Adrenal gland (tissue), 19 donors: ENCODE measurements at places on chromosomes 12 and 14. TPM values are rescaled to one million over a fixed set of nuclear protein-coding genes. Genes with fewer than 3 reads are reported as not detected.

DNA sequence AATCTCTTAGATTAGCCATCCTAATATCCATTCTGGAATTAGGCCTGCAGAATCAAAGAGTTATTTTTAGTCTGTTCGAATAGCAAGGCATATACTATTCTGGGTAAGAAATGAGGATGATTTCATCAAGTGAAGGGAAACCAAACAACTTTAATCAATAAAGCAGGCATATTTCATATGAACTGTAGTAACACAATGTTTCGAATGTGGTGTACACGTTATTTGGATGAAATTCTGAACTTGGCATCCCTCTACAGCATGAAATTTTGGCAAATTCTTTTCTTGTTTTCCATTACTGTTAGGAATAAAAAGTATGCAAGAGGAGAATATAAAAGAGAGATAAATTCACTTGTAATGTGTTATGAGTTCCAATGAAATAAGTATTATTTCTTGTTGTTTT is 1233.3 kb upstream of the SEL1L start:
- DNase-seq: no peak

GRCh38 chr12:20777420-20777819 is 33.1 kb upstream of the SLCO1B3 start:
- DNase-seq: no peak

- DNase-seq: no peak
Observed at GRCh38 chr12:62849398-62849797, 85.6 kb downstream of the PPM1H start.

DHH gene
- total RNA-seq: 0.41 TPM

IFI27L1 gene
- 69.7 TPM for total RNA-seq

DNA sequence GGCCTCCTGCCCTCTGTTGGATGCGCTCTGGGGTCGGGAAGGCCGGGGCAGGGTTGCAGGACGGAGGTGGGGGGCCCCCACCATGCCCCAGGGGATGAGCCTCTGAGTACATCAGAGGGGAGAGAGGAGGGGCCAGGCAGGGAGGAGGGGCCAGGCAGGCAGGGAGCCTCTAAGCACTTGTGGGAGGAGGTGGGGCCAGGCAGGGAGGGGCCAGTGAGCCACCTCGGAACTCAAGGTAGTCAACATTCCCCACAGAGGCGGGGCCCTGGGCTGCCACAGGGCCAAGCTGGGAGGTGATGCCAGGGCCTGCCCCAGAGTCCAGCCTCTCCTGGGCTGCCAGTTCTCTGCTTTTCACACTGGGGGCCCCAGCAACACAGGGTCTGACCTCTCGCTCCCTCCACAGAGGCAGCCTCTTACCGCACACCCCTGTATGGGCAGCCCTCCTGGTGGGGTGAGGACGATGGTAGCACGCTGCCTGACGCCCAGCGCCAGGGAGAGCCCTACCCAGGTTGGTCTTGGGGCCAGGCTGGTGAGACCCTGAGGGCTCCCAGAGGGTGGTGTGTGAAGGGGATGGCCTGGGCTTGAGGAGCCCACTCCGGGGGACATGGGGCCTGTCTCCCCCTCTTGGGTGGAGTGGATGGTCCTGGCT is 17.4 kb downstream of the CEP170B start:
- peak; percentile 20 for DNase-seq

KDM2B gene
- total RNA-seq: 25.6 TPM

DNA sequence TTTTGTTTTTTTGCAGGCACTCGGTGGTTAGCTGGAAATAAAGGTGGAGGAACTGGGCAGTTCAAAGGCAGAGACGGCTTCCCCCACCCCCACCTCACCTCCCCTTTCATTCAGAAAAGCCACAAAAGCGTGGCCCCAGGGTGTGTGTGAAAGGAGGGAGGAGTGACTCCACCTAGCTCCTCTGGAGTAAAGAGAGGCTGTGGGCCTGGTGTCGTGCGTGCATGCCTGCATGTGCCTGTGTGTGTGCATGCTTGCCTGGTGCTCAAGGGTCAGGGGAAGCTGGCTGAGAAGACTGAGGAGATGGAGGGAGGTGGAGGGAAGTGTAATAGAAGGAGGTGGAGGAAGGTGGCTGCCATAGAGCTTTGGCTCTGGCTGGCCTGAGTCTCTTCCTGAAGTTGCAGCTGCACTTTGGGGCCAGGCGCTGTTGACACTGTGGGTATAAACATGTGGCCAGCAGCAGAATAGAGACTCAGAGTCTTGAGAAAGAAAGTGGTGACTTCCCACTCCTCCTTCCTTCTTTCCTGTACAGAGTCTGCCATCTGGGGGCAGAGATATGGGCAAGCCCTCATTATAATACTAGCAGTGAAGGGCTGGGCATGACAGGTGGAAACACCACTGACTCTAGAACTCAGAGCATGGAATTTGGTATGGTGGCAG is 36.9 kb upstream of the SINHCAF start:
- no peak for DNase-seq

GRCh38 chr14:61475316-61475715 is 153.9 kb downstream of the PRKCH start:
- no peak for DNase-seq

GRCh38 chr14:69105326-69105725 is 47.6 kb downstream of the DCAF5 start:
- DNase-seq: no peak

PLEK2 gene
- total RNA-seq: 49.4 TPM

GRCh38 chr12:48379794-48380193 is 29.1 kb upstream of the ZNF641 start:
- no peak for DNase-seq

DNA sequence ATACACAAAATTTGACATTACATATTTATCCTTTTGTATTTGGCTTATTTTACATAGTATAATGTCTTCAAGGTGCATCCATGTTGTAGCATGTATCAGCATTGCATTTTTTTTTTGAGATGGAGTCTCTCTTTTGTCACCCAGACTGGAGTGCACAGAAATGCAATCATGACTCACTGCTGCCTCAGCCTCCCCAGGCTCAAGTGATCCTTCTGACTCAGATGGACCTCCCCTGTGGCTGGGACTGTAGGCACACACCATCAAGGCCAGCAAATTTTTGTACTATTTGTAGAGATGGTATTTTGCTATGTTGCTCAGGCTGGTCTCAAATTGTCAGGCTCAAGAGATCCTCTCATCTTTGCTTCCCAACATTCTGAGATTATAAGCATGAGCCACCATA is 214.4 kb upstream of the ALG10B start:
- DNase-seq: no peak

NRL gene
- total RNA-seq: 4.7 TPM

- no peak for DNase-seq
Observed at GRCh38 chr12:62331306-62331705, 71.1 kb downstream of the USP15 start.

- DNase-seq: no peak
Observed at GRCh38 chr12:109069307-109070271, 17.2 kb downstream of the USP30 start.

DNA sequence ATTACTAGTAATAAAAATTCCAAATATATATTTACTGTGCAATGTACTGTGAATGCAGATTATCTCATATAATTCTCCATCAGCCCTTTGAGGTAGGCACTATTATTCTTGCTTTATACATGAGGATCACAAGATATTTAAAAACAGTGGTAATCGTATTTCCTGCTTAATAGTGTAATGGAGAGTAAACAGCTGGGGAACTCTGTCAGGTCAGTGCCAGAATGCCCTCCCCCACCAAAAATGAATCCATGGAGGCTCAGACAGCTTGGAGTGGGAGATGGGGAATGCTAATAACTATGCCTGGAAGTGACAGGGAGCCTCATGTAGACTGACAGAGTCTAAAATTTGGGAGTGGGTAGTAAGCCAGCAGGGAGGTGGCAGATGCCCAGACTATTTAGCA is 153.6 kb downstream of the PAH start:
- DNase-seq: no peak

INSM2 gene
- total RNA-seq: 3.7 TPM

MPHOSPH9 gene
- total RNA-seq: 42.0 TPM

BIN2 gene
- 9.9 TPM for total RNA-seq

DNA sequence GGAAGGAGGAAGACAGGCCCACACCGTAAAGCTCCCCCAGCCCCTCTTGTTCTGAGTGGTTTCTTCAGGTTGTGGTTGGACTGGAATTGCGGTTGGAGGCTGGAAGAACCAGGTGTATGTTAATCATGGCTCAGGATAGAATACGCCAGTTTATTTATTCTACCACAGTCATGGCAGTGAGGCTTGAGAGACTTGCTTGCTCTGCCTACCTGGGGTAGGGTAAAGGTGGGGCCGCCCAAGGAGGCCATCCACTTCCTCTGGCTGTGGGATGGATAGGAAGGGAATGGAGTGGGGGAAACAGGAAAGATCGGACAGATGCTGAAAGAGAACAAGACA is 8.1 kb downstream of the SHMT2 start:
- no peak for DNase-seq

KIF26A gene
- total RNA-seq: 7.1 TPM

RBM23 gene
- total RNA-seq: 73.8 TPM

DNA sequence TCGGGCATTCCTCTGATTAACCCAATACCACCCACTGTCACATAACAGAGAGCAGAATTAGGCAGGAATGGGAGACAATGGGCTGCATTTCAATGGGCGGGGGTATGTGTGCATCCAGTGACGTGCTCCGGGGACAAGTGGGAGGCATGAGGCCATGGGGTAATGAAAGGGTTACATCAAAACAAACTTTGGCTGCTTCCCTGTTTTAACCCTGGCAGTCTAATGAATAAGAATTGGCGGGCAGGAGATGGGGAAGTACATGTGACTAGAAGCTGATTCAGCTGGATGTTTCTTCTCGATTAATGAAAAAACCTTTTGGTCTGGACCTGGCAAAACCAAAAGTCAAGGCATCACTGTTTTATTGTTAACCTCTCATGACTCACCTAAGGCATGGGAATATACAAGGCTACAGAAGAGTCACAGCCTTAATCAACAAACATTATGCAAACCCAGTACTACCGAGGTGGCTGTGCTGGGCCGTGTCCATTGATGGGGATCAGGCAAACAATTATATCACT is 44.2 kb downstream of the SOCS2 start:
- no peak for DNase-seq
